Renal cortical epithelial cell (primary cell): ENCODE measurements at places on chromosomes 2 and 18. TPM values are rescaled to one million over a fixed set of nuclear protein-coding genes. Genes with fewer than 3 reads are reported as not detected.

Gene FLACC1
- 0.17 and 0.45 TPM in 2 replicates for total RNA-seq

Gene IL1R1
- 21.5 and 62.7 TPM in 2 replicates for total RNA-seq

Gene CFC1
- not detected in 2 replicates for total RNA-seq

Gene UPP2
- total RNA-seq: 0.25 TPM in 1 of 2 replicates, not detected in the other

Gene UBE2F
- total RNA-seq: 56.0 and 61.1 TPM in 2 replicates

DNA sequence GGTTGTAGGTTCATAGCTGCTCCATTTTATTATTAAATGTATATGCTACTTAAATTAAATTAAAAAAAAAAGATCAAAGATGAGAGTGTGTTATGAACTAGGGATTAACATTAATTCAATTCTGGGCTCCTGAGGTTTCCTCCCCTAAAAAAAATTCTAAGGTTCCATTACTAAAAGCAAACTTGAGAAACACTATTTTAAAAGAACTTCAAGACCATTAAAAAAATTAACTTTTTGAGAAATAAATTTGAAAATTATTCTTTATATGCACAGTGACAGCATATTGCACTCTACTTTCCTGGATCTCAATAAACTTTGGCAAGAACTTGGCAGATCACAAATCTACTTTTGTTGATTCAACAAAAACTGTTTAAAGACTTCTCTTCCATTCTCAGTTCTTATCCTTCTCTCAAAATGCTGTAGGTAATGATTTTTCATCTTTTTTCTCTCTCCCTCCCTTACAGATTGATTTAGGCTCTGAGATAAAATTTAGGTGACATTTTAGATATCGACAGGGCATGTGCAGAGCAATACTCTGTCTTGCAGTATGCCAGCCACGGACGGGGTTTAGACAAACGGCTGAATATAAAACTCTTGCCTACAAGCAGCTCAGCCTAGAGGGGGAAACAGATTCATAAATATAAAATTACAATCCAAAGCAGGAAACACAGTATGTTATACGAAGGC is 592 bp upstream of the MARS2 start:
- no peak for DNase-seq

DNA sequence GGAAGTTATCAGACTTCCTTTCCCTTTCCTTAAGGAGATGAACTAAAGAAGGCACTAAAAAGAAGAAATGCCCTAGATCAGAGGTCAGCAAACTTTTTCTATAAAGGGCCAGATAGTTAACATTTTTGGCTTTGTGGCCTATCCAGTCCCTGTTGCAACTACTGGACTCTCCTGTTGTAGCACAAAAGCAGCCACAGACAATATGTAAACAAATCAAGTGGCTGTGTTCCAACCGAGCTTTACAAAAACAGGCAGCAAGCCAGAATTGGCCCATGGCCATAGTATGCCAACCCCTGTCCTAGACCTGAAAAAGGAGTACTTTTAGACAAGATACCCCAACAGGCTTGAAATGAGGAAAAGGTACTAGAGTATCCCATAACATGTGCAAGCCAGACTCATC is 10.9 kb downstream of the NHEJ1 start:
- peak; percentile 62 for DNase-seq

GRCh38 chr2:162013514-162014475 is 60.2 kb downstream of the DPP4 start:
- no peak for DNase-seq

DNA sequence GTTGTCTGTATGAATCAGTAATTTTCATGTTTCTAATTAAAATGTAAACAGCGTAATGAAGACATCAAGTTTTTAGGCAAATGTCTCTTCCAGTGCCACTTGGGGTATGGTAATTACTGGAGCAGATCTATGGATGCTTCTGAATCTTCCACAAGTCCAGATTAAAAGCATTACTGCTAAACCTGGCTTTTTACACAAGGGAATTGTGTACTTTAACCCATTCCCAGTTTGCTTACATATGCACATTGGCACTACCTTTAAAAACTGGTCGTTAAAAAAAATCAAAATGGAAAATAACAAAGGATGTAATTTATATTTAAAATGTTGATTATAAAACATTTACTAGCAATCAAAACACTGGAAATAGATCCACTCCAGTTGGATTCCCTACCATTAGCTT is 19.7 kb downstream of the FIGN start:
- no peak for DNase-seq

- no peak for DNase-seq
Measured at GRCh38 chr18:37659906-37660305, 94.3 kb upstream of the CELF4 start.

- DNase-seq: no peak
Measured at GRCh38 chr2:222554517-222554916, 101.4 kb downstream of the FARSB start.

GRCh38 chr18:61091379-61091778 is 241.9 kb upstream of the CDH20 start:
- no peak for DNase-seq

GRCh38 chr2:39937621-39938020 is 158.6 kb upstream of the THUMPD2 start:
- no peak for DNase-seq

- peak; percentile 78 for DNase-seq
Measured at GRCh38 chr2:160368988-160369930, 124.3 kb downstream of the RBMS1 start.

DNA sequence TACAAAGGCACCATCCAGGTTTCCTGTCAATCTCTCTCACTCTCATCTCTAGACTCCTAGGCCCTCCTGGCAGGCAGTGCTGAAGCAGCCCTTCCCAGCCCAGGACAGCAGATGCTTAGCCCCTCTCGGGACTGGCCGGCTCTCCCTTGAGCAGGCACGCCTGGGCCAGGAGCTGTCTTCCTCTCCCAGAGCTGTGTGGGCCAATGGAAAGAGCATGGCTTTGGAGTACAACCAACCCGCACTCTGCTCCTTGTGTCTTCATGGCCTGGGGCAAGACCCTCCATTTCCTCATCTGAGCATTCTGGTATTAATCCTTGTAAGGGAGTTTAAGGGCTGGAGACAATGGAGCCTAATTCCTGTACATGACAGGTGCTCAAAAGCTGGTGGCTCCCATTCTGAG is 97.2 kb downstream of the CAPN13 start:
- DNase-seq: no peak
